M059J (cell line): ENCODE measurements at places on chromosomes 11 and 22.

- no peak for DNase-seq
Observed at GRCh38 chr22:38652859-38653258, 3.3 kb downstream of the FAM227A start.

- no peak for DNase-seq
Observed at GRCh38 chr22:48192920-48193319, 1430.5 kb downstream of the TBC1D22A start.

GRCh38 chr22:50556703-50557102, 6.0 kb downstream of the SYCE3 start:
- DNase-seq, result no peak

DNA sequence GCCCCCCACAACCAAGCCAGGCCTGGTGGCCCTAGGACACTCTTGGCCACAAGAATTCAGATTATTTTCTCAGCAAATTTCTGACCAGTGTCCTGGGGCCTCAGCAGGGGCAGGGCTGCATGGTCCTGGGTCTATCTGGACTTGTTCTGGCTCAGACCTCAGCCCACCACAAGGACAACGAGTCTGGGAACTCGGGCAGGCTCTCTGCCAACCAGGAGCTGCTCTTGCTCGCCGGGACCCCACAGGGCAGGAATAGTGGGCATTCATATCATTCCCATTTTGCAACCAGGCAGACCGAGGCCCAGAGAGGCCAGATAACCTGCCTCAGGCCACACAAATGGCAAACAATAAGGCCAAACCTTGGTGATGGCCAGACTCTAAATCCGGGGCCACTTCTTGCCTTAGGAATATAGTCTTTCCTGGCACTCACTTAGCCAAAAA, 75.4 kb upstream of the WNT7B start:
- DNase-seq, result peak; percentile 49

DNA sequence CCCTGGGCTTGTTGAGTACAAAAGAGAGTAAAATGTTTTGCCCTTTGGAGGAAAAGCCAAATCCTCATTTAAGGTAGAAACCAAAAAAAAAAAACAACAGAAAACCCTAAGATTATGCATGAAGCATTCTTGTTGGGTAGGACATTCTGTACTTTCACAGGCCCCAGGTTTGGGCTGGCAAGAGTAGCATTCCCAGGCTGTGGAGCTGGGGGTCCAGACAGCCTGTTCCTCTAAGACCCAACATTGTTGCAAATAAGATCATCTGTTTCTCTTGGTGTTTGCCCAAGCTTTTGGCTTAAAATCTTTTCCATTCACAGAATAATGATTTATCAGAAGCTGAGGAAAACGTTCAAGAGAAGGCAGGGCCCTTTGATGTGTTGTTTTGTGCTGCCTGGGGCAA, 123.8 kb downstream of the MICAL2 start:
- no peak for DNase-seq
